ENCODE measurements at places on chromosomes 1 and 21. TPM values are rescaled to one million over a fixed set of nuclear protein-coding genes. Genes with fewer than 3 reads are reported as not detected.

The IVL gene
- not detected for total RNA-seq

The AGO1 gene
- 64.2 TPM for total RNA-seq

The TAS1R1 gene
- total RNA-seq = not detected

The KHDRBS1 gene
- 234 TPM for total RNA-seq

The CELA3B gene
- 3.1 TPM for total RNA-seq

The CRYBG2 gene
- 8.8 TPM for total RNA-seq

GRCh38 chr1:243415663-243416408, 160.0 kb downstream of the SDCCAG8 start:
- no peak overlapping the region for H3K27ac ChIP-seq
- DNase-seq = no peak
- H3K4me1 ChIP-seq = no peaks in the 10 kb centered on the region

- peak; percentile 70 for DNase-seq
- H3K4me3 ChIP-seq = peak overlapping the region; percentile 70
- no peaks in the 10 kb centered on the region for H3K27me3 ChIP-seq
- H3K27ac ChIP-seq = peak overlapping the region; percentile 73
- H3K36me3 ChIP-seq = no peaks in the 10 kb centered on the region
- peaks cover 17% of the 10 kb centered on the region for H3K4me1 ChIP-seq
Measured at GRCh38 chr1:10210841-10211804, 753 bp downstream of the KIF1B start.

GRCh38 chr1:16900751-16901150, 5.0 kb downstream of the RNU1-2 start:
- H3K4me1 ChIP-seq = peaks cover 20% of the 10 kb centered on the region
- no peak overlapping the region for H3K27ac ChIP-seq
- no peak for DNase-seq
- no peaks in the 10 kb centered on the region for H3K36me3 ChIP-seq

- H3K4me3 ChIP-seq = no peak overlapping the region
- H3K36me3 ChIP-seq = no peaks in the 10 kb centered on the region
- no peaks in the 10 kb centered on the region for H3K27me3 ChIP-seq
- DNase-seq = no peak
- H3K27ac ChIP-seq = no peak overlapping the region
Measured at GRCh38 chr1:189117072-189117770, 1360.4 kb downstream of the BRINP3 start.

DNA sequence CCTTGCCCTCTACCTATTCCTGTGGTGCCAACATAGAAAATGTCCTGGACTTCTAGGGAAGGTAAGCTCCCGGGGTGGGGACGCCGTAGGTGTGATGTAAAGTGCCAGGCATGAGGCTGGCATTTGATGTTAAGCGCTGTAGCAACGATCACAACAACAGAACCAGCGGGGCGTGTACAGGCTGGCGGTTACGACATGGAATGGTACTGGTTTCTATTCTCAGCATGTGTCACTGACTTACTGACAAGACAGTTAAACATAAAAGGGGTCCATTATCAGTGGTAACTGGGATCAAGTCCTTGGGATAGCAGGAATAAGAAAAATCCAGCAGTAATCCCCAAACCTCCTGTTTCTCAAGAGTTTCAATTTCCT, 58.9 kb downstream of the TGFBR3 start:
- no peaks in the 10 kb centered on the region for H3K4me1 ChIP-seq
- H3K36me3 ChIP-seq = no peaks in the 10 kb centered on the region
- H3K27ac ChIP-seq = no peak overlapping the region
- no peaks in the 10 kb centered on the region for H3K27me3 ChIP-seq
- H3K4me3 ChIP-seq = no peak overlapping the region
- no peak for DNase-seq

- H3K36me3 ChIP-seq = no peaks in the 10 kb centered on the region
- no peaks in the 10 kb centered on the region for H3K27me3 ChIP-seq
- H3K4me1 ChIP-seq = peaks cover 23% of the 10 kb centered on the region
- no peak for DNase-seq
Measured at GRCh38 chr1:109762039-109762585, 1.6 kb downstream of the EPS8L3 start.

DNA sequence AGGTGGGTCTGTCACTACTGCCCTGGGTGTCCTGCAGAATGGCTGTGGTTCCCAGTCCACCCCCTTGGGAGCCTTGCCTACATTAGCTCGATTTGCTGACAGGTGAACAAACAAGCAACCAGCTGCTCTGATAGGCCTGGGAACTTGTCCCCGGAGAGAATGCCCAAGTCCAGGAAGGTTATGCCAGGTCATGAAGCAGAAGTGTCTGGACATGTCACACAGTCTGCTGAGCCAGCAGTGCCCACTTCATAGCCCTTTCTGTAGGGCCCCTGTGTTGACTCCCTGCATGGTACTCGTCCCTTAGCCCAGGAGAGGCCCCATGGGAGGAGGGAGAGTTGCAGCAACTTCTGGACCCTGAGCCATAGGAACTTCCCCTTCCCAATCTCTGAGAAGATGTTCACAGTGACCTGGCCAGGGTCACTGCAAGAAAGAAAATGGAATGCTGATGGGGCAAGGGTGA, 31.0 kb downstream of the UCK2 start:
- H3K36me3 ChIP-seq = peaks cover 8% of the 10 kb centered on the region
- H3K27me3 ChIP-seq = no peaks in the 10 kb centered on the region
- H3K4me1 ChIP-seq = peaks cover 12% of the 10 kb centered on the region

DNA sequence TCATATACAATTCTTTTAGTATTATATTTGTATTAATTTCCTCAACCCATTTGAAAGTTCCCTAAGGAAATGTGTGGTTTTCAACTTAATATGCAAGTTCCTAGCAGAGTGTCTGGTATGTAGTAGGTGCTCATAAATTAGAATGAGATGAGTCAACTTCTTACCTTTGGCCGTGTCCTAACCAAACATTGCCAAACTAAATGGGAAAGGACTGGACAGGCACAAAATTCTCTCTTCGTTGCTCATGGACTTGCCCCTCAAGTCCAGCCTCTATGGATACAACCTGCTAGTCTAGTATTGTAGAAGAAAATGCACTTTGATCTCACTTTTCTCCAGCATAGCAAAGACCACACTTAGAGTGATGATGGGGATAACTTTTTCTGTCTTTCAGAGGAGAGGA, 11.6 kb upstream of the MRPS14 start:
- no peak overlapping the region for H3K27ac ChIP-seq
- no peak for DNase-seq
- H3K27me3 ChIP-seq = peaks cover 35% of the 10 kb centered on the region
- no peaks in the 10 kb centered on the region for H3K36me3 ChIP-seq

DNA sequence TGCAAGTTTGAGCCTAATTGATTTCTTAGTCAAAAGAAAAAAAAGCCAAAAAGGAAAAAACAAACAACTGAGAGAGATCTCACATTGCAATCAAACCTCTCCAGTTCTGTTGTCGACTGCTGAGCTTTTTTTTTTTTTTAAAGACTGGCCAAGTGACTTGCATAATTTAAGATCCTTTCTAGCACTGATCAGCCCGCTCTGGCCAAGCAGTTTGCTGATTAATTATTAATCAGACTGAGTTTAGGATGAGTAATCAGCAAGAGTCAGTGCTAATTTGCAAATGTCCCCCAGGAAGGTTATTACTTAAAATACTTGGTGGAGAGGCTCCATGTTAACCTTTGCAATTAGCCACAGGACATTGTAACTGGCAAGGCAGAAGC, 39.3 kb downstream of the HMGB4 start:
- H3K27me3 ChIP-seq = no peaks in the 10 kb centered on the region
- no peak overlapping the region for H3K27ac ChIP-seq
- H3K4me1 ChIP-seq = peaks cover 6% of the 10 kb centered on the region
- no peaks in the 10 kb centered on the region for H3K36me3 ChIP-seq

DNA sequence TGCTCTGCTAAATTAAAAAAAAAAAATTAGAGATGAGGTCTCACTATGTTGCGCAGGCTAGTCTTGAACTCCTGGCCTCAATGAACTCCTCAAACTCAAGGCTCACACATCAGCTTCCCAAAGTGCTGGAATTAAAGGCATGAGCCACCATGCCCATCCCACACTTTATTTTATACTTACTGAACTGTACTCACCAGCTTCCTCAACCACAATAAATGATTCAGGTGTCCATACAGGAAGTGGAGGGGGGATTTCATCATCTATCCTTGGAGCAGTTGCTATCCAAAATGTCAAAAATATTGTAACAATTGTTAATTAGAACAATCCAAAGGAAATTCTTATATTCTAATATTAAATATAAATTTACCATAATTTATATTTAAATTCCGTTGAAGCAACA, 22.4 kb upstream of the RSBN1 start:
- H3K27me3 ChIP-seq = no peaks in the 10 kb centered on the region
- H3K4me1 ChIP-seq = no peaks in the 10 kb centered on the region
- no peak overlapping the region for H3K27ac ChIP-seq
- no peaks in the 10 kb centered on the region for H3K36me3 ChIP-seq
- DNase-seq = no peak

- H3K36me3 ChIP-seq = no peaks in the 10 kb centered on the region
- no peak overlapping the region for H3K4me3 ChIP-seq
- DNase-seq = no peak
- no peak overlapping the region for H3K27ac ChIP-seq
Measured at GRCh38 chr1:78779831-78780230, 130.2 kb downstream of the IFI44 start.

- H3K27ac ChIP-seq = no peak overlapping the region
- no peak overlapping the region for H3K4me3 ChIP-seq
- DNase-seq = no peak
- H3K27me3 ChIP-seq = no peaks in the 10 kb centered on the region
- H3K36me3 ChIP-seq = no peaks in the 10 kb centered on the region
Measured at GRCh38 chr1:164683235-164683634, 124.3 kb downstream of the PBX1 start.

DNA sequence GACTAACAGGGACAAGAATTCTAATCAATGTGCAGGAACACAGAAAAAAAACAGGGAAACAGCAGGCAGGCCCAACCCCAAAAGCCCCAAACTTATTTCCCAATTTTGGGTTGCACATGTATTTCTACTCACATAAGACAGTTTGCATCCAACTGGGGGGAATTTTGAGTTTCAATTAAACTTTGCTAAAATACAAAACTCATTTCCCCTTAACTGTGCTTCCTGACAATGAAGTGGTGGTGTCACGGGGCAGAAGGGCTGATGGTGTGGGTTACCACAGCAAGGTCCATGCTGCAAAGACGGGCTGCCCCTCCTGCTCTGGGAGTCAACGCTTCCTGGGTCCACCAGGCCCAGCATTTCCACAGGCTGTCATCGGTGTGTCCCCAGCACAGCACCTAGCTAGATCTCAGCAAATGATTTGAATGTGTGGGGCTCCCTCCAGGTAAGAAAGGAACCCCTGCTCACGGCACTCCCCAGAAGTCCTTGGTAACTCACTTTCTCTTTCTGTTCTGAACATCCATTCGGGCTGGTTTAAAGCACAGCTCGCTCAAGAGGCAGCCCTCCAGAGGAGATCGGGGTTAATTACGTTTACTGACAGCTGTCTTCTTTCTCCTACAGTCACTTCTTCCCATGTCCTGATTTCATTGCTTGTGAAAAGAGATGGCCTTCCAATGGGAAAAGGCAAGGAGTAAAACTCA, 27.4 kb downstream of the HIVEP3 start:
- peaks cover 8% of the 10 kb centered on the region for H3K4me1 ChIP-seq
- no peak overlapping the region for H3K27ac ChIP-seq
- no peak overlapping the region for H3K4me3 ChIP-seq
- peak; percentile 22 for DNase-seq
- no peaks in the 10 kb centered on the region for H3K36me3 ChIP-seq

GRCh38 chr1:86375688-86376087, 20.4 kb downstream of the ODF2L start:
- H3K27ac ChIP-seq = no peak overlapping the region
- H3K4me1 ChIP-seq = no peaks in the 10 kb centered on the region
- H3K36me3 ChIP-seq = no peaks in the 10 kb centered on the region
- H3K4me3 ChIP-seq = no peak overlapping the region

DNA sequence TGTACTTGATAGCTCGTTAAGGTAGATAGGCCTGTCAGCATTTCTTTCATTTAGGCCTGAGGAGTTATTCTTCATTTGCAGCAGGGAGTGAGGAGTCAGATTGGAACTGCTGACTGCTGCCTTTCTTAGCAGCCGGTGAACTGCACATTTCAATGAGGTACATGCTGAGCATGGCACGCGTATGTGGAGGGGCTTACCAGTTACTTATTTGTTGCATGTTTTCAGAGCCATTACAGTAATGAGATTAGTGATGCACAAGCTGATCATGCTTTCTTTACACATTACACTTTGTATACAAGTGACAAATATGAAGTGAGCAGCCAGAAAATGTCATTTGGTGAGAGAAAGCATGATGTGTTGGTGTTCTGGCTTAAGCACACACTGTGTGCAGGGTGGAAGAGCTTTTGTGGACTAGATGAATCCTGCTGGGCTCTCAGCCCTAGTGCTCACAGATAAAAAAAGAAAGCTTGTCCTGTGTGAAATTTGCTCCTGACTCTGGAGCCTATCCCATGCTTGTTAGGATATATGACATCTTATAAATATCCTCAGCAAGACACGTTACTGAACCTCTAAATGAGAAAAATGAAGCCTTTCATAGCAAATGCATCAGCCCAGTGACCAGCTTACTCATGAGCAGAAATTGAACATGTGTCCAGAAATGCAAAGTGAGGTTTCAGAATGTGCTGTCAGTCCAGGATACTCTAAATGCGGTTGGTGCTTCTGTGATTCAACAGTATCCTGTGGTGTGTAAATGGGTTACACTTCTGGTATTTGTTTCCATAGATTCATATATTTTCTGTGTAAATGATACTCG, 574.7 kb upstream of the ADGRL2 start:
- no peak overlapping the region for H3K4me3 ChIP-seq
- no peak overlapping the region for H3K27ac ChIP-seq
- DNase-seq = no peak
- no peaks in the 10 kb centered on the region for H3K27me3 ChIP-seq

GRCh38 chr1:214506972-214507431, 44.4 kb downstream of the PTPN14 start:
- no peaks in the 10 kb centered on the region for H3K4me1 ChIP-seq
- no peak overlapping the region for H3K27ac ChIP-seq
- H3K27me3 ChIP-seq = peaks cover 14% of the 10 kb centered on the region
- DNase-seq = no peak

All from K562 (cell line).